Lung microvascular endothelial cell (primary cell): ENCODE measurements at places on chromosomes 12 and 14.

DNA sequence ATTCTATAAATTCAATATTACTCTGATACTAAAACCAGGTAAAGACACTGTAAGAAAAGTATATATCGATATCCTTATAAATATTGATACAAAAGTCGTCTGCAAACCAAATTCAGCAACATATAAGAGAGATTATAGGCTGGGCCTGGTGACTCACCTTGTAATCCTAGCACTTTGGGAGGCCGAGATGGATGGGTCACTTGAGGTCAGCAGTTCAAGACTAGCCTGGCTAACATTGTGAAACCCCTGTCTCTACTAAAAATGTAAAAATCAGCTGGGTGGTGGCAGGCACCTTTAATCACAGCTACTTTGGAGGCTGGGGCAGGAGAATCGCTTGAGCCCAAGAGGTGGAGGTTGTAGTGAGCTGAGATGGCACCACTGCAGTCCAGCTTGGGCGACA lies 13.5 kb upstream of the TUBA1C start:
- DNase-seq, result no peak

- no peak for DNase-seq
Observed at GRCh38 chr12:66751432-66752113, 72.7 kb upstream of the GRIP1 start.

GRCh38 chr12:27424631-27425230 lies 21.8 kb upstream of the SMCO2 start:
- peak; percentile 88 for DNase-seq

GRCh38 chr14:81231540-81231939 lies 10.8 kb upstream of the GTF2A1 start:
- DNase-seq, result no peak

- DNase-seq, result no peak
Observed at GRCh38 chr12:1937481-1938224, 19.2 kb upstream of the CACNA2D4 start.

DNA sequence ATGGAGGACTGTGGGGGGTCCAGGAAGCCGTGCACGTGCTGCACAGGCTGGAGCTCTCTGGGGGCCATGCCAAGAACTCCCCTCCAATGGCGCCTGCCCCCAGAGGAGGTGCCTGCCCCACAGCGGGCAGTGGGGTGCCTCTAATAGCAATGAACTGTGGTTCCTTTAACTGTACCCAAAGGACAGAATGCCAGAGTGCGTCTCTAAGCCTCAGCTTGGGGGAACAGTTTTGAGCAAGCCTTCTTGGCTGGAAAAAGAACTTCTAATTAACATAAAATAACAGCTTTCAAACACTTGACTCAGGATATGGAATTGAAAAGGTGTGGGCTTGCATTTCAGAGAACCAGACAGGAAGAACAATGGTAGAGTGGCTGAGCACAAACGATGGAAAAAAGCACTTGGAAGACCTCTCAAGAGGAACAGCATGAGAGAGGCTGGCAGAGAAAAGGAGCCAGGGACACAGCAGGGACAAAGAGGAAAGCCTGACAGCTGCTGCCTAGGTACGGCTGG lies 195.6 kb downstream of the TTC7B start:
- no peak for DNase-seq

- DNase-seq, result peak; percentile 87
Observed at GRCh38 chr12:57583008-57583831, 7.8 kb upstream of the PIP4K2C start.

- no peak for DNase-seq
Observed at GRCh38 chr14:79043194-79043889, 873.2 kb downstream of the NRXN3 start.

GRCh38 chr12:80406253-80406652 lies 37.8 kb upstream of the PTPRQ start:
- no peak for DNase-seq

- no peak for DNase-seq
Observed at GRCh38 chr12:92544322-92544721, 158.5 kb upstream of the PLEKHG7 start.

DNA sequence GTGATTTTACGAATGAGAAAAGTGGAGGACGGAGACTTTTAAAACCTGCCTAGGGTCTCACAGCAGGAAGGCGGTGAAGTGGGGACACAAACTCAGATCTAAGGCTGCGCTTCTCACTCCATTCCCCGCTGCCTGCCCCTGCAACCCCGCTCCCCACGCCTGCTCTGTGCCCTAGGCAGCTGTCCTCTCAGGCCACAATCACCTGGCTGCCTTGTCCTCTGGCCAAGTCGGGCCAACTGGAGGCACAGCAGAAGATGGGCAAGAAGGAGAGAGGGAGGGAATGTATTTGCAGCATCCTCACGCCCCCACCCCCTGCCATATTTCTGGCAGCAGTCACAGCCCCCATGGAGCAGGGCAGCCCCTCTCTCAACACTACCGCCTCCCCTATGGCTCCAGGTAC lies 94.9 kb downstream of the CHGA start:
- DNase-seq, result no peak

DNA sequence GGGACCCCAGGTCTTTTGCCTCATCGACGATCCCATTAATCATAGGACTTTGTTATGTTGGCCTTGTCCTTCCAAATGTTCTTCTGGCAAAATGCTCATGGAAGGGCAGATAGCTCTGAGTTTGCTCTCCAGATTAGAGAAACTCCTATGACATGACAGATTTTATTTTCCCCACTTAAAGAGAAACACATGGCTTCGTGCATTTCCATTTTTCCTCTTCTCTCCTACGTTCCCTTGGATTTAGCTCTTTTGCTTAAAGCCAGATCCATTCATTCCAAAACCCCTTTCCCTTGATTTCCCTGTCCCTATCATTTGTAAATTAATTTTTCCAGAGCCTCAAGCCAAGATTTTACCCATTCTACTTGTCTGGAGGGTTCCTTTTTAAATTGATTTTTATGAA lies 2.9 kb downstream of the PRIMA1 start:
- no peak for DNase-seq

GRCh38 chr12:116687888-116688287 lies 50.0 kb downstream of the SPRING1 start:
- peak; percentile 45 for DNase-seq

DNA sequence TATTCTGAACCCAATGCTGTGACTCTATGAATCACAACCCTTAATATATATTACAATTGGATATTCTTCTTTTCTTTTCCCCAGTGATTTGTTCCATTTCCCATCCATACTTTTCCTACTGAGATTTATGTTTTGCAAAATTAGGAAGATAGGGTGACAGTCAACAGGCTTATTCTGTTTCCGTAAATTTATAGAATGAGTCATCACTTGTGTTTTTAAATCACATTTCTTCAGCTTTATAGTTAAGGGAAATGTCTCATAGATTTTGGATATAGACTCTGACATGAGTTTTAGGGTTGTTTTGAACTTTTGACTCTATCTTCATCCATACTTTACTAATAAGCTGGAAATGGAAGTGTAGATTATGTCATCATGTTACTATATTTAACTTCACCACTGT lies 661.6 kb upstream of the FBXO33 start:
- DNase-seq, result no peak

DNA sequence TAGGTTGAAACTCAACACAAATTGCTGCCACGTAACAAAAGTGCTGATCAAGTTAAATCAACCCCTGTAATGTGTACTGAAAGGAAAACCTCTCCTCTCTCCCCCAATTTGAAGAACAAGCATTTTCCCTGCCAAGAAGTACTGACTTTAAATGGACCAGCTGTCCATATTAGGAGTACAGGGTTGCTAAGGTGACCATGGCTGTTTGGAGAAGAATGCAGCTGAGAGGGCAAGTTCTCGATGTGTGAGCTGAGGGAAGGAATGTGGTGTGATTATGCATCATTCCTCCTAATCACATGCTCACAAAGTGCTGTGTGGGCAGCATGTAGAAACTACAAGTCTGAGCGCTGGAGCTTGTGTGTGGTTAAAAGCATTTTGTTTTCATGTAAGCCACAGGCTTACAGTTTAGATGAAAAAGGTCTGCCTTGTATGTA lies 50.9 kb upstream of the CCT2 start:
- peak; percentile 84 for DNase-seq

GRCh38 chr12:87847147-87847546 lies 182.1 kb downstream of the C12orf50 start:
- no peak for DNase-seq

DNA sequence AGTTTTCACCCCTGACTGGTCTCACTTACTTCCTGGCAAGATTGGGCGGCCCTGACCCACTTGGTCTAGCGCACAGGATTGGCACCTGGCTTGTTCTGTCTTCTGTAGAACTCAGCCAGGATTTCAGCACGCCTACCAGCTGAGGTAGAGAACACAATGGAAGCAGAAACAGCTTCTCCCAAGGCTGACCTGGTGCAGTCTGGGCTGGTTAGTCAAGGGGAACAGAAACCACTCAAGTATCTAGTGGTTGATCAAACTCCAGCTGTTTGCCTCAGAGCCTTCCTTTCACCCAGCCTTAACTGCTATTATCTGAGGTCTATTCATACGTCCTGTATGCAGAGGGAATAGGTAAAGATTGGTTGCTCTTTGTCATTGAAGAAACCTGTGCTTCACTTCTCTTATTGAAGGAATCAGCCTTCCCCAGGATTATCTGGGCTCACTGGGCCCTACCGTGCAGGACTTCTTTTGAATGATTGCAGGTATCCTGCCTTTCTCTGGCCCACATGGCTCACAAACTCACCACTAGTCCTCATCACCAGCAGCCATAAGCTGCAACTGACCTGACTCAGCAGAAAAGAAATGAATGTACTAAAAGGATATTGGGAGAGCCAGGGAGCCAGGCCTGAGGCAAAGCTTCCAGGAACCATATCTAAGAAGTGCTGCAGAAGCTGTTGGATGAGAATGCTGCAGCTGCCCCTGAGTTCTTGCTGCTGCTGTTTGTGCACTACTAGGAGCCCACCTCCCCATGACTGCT lies 2.5 kb upstream of the PLEKHD1 start:
- no peak for DNase-seq

- DNase-seq, result peak; percentile 93
Observed at GRCh38 chr12:27619308-27619707, 76.9 kb upstream of the REP15 start.

GRCh38 chr14:68212361-68212760 lies 392.8 kb downstream of the RAD51B start:
- no peak for DNase-seq

DNA sequence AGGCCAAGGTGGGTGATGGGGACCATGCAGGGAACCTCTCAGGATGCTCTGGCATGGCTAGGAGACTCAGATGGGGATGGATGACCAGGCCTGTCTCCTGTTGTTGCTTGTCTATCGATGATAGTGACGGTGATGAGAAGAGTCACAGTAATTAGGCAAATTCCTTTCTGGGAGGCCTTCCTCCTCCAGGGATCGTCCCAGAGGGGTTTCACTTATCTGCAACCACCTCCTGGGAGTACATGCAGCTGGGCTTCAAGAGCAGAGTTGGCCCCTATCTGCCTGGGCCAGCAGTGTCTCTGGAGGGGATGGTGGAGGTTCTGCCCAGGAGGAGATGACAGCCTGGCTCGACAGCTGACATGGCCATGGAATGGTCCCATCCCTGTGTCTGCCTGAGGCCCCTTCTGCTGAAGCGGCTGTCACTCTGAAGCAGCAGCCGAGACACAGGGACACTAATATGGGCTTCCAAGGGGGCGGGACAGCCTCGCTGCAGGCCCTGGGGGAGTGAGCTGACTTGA lies 27.5 kb upstream of the OAS1 start:
- DNase-seq, result no peak

GRCh38 chr12:58066296-58066695 lies 124.9 kb downstream of the ATP23 start:
- DNase-seq, result no peak

DNA sequence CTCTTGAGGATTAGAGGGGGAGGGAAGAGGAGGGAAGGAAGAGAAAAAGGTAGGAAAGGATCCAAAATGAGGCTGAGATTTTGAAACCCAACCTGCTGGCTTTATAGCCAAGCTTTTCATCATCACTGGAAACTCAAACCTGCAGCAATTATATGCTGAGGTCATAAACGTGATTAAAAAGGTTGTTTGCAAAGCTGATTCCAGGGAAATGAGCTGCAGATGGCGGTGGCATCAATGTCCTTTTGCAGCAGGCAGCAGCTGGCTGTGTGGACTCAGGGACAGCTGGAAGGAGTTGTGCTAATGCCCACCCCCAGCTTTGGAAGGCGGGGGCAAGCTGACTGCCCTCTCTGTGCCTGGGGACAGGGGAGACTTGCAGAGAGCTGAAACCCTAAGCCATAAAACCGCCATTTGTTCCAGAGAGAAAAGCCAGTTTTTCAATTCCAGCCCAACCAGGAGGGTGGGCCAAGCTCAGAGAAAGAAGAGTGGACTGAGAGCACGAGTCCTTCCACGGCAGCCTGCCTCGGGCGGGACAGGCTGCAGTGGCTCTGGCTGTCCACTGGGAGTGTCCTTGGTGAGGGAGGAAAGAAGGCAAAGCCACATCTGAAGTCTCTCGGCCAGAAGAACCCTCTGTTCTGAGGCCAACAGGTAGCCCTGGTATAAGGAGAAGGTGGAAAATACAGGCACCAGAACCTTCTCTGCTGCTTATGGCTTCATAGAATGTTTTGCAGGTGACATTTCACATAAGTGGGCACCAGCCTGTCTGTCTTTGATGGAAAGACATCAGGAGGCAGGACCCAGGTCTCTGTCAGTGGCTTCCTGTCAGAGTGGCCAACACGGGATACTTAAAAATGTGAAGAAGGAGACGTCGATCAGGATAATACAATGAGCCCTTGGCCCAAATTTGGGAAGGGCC lies 90.7 kb downstream of the SINHCAF start:
- peak; percentile 56 for DNase-seq

- DNase-seq, result no peak
Observed at GRCh38 chr12:131758016-131758739, 47.3 kb downstream of the SFSWAP start.

GRCh38 chr12:129877411-129877810 lies 26.4 kb downstream of the TMEM132D start:
- DNase-seq, result no peak

- no peak for DNase-seq
Observed at GRCh38 chr14:31556191-31556590, 5.0 kb upstream of the NUBPL start.

DNA sequence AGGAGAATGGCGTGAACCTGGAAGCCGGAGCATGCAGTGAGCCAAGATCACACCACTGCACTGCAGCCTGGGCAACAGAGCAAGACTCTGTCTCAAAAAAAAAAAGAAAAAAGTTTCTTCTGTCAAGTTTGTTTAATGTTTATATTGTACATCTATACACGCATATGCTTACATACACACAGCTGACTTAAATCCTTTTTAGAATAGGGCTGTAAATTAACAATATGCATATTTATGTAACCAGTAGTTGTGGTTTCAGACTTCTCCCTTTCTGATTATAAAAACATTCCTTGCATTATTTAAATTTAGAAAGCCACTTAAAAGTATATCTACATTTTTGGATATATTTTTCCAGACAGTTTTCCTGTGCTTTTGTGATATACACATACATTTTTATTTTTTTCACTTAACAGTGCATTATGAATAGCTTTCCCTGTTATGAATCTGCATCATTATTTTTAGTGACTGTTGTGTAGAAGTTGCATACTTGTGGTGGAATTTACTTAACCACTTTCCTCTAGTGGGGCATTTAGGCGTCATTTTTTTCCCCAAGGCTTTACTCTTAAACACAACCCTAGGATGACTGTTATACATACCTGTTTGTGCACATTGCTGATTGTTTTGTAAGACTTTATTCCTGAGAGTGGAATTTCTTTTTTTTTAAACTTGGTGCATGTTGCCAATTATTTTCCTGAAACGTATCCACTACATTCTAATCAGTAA lies 29.4 kb downstream of the POLR3B start:
- DNase-seq, result no peak

GRCh38 chr12:96236221-96236822 lies 42.1 kb downstream of the ELK3 start:
- no peak for DNase-seq
